ENCODE measurements at places on chromosomes 6 and 20.

GRCh38 chr6:35386989-35387388 is 44.6 kb downstream of the PPARD start:
- no peak for DNase-seq

DNA sequence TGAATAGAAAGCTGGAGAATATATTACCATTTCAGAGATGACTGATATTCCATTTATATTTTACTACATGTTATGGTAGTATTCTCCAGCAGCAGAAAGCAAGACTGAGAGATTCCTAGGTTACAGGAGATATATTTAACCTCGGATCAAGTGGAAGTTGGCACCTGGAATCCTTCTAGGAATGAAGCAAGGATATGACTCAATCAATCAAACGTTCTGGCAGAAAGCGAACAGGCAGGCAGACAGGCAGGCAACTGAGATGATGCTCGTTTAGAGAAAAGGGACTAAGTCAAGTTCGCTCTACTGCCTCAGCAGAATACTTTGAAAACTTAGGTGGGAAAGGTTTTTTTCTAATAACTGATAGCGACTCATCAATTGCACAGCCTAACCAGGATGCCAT is 46.2 kb downstream of the PAK5 start:
- no peak for DNase-seq

GRCh38 chr6:41487860-41488432 is 58.2 kb upstream of the FOXP4 start:
- no peak for DNase-seq

DNA sequence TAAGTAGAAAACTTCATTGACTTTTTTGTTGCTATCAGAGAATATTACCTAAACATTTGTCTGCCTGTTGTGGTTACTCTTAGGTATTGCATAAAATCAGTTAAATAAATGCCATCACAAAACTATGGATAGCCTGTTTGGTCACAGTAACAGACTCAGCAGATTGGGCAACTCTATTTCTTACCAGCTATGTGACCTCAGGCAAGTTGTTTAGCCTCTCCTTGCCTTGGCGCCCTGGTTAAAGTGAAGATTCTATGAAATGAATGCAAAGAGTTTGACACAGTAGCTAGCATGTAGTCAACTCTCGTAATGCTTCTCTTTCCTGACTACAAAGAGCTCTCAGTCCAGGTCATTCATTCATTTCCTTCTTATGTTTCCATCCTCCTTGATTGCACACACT is 82.5 kb upstream of the ID4 start:
- no peak for DNase-seq

- no peak for DNase-seq
Measured at GRCh38 chr6:34555007-34555322, 1.2 kb downstream of the SPDEF start.

DNA sequence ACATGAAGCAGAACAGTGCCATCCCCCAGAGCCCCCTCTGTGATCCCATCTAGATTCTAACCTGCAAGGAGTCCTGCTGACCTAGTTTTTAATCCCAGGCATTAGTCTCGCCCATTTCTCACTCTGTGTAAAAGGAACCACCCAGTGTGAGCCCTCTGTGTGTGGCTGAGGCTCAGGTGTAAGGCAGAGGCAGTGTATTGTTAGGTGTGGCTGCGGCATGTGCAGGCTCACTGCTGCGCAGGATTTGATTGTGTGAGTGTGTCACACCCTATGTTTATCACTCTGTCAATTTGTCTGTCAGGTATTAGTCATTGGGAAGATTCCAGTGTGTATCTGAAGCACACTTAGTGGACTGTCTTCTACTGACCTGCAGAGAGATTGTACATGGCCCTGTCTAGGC is 13.7 kb upstream of the CST8 start:
- DNase-seq = no peak

DNA sequence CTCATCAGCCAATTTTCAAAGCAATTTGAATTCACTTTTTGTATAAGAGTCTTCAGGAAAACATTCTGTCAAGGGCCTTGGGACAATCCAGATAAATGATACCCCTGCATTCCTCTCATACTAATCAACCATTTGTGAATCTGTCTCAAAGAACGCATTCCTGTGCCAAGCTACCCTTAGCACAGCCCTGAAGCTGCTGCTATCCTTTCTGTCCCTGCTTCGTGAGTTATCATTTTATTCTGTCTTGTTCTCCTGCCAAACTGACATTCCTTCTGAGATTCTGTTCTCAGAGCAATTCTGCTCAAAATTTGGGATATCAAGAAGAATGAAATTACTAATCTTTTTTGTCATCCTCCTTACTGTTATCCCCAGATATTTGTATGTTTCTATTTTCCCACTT is 213.9 kb upstream of the STXBP5 start:
- DNase-seq = no peak

DNA sequence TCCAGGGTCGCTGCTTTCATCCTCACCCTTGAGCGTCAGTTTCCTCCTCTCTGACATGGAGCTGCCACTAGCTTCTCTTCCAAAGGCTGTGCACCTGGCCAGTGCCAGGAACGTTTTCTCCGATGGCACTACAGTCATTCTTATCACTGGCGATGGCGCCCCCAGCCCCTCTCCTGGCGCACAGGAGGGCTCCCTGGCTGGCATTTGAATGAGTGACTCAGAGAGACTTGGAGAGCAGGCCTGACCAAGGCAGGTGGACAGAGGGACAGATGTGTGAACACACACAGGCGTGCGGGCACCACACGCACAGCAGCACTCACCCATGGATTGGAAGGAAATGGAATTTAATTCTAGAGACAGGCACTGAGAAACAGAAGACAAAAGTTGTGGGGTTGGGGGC is 77.6 kb downstream of the SRC start:
- no peak for DNase-seq

DNA sequence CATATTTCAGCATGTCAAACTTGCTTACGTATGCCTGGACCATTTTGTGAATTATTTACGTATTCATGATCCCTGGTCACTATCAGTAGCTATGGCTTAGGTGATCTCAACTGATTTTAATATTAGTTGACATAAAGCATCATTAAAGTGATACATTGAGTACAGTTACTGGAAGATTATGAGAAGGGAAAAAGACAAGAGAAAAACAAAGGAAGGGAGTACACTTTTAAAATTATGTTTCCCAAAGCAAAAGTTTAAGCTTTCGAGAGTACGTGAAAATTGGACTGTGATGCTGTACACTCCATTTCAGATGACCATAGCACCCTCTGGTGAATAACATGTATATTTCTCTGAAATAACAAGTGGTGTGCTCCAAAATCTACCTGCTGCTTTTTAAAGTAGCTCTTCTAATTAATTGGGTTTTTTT is 215.0 kb upstream of the HSF2 start:
- DNase-seq = no peak

- DNase-seq = no peak
Measured at GRCh38 chr6:72646604-72647485, 25.0 kb downstream of the KCNQ5 start.

- no peak for DNase-seq
Measured at GRCh38 chr6:44012078-44012493, 115.2 kb downstream of the MRPL14 start.

- no peak for DNase-seq
Measured at GRCh38 chr20:19016140-19016497, 196.3 kb upstream of the SLC24A3 start.

GRCh38 chr6:166529586-166529985 is 56.9 kb downstream of the RAMACL start:
- no peak for DNase-seq

- DNase-seq = no peak
Measured at GRCh38 chr20:63536997-63537524, at the start of gene PTK6. Gene PTK6, minus strand, starts transcription at chr20:63537376. Its CDS starts 62 bp downstream, at chr20:63537314.

GRCh38 chr20:54284928-54285704 is 77.2 kb downstream of the PFDN4 start:
- DNase-seq = no peak

DNA sequence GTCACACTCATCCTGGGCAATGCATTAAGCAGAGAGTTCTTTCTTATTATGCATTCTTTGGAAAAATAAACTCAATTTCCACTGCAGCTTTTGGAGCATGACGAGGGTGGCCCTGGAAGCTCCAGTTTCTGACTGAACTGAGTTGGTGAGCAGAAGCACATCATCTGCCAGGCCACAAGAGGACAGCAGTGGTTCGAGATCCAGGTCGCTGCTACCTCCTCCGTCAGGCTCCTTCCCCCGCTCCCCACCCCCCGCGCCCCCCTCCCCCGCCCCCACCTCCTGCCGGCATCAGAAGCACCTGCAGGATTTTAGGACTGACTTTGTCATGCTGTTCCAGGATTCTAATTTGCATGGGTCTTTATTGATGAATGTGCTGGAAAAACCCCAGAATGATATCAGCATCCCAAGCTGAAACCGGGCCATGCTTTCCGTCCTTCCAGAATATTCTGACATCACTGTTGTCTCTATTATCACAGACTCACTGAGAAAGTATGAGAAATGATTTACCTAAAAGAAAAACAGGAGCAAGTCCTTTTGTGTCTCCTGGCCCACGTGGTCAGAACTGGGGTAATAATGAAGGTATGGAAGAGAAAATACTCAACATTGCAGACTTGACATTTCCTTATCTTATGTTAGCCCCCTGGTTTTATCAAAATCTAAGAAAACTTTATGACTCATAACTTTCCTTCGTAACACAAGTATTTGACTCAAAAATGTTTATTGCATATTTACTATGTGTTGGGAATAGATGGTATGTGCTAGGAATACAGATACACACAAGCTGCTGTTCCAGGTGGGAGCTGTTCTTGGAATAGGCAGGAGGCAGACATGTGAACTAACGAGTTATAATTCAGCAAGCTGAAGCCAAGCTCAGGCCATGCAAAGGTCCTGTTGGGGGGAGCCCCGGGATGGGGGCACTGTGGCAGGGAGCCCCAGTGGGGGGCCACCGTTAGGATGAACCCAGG is 220.2 kb upstream of the EXOC2 start:
- DNase-seq = no peak

- DNase-seq = no peak
Measured at GRCh38 chr6:145135702-145136101, 599.6 kb downstream of the EPM2A start.

DNA sequence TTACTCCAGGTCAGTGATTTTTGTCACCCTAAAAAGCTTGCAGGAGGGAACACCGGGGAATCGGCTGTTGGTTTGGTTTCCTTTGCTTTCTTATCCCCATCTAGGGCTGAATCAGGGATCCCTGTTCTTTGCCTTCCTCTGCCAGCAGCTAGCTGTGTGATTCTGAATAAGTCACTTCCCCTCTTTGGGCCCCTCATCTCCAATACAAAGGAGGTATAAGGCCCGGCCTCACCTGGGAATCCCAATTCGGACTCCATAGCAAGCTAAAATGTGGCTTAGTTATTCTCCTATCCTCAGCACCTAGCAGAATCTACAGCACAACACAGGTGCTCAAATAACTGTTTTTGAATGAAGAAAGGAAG is 18.5 kb upstream of the ARMC12 start:
- DNase-seq = no peak

Data from activated CD4-positive, alpha-beta T cell treated with anti-CD3 and anti-CD28 coated beads, Interleukin-2, amount 50 U/mL, for 4 hours (primary cell).